Islet precursor cell (in vitro differentiated cells): ENCODE measurements at places on chromosomes 5 and 9.
A peak's percentile ranks its signal among the peaks of the same experiment; 100 is the strongest.

GRCh38 chr5:19608444-19609002 is 379.5 kb downstream of the CDH18 start:
- no peak for DNase-seq

- DNase-seq, result no peak
These were observed 3.4 kb upstream of the ESM1 start for GRCh38 chr5:54988817-54989216.

- DNase-seq, result no peak
These were observed 37.7 kb upstream of the STXBP1 start for GRCh38 chr9:127574072-127574993.

GRCh38 chr5:127875235-127876021 is 172.2 kb downstream of the CCDC192 start:
- DNase-seq, result peak; percentile 87

GRCh38 chr9:137128862-137129455 is 10.0 kb upstream of the GRIN1 start:
- no peak for DNase-seq

GRCh38 chr9:108994695-108995094 is 18.6 kb downstream of the CTNNAL1 start:
- DNase-seq, result no peak

DNA sequence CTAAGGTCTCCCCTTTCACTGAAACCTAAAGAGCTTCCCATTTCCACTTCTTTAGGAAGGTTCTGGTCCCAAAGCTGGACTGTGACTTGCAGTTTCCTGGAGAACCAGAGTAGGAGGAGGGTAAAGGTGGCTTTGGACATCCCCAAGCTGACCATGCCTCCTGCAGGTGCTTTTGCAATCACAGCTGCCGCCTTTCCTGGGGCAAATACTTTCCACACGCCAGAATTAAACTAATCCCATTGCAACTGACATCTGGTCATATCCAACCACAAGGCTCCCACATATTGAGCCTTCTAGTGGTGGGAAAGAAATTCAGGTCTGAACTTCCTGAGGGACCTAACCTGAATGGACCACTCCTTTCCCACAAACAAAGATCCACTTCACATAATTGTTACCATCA is 92.7 kb downstream of the NRG2 start:
- no peak for DNase-seq

GRCh38 chr5:177494346-177495195 is 2.8 kb downstream of the PDLIM7 start:
- DNase-seq, result peak; percentile 96

DNA sequence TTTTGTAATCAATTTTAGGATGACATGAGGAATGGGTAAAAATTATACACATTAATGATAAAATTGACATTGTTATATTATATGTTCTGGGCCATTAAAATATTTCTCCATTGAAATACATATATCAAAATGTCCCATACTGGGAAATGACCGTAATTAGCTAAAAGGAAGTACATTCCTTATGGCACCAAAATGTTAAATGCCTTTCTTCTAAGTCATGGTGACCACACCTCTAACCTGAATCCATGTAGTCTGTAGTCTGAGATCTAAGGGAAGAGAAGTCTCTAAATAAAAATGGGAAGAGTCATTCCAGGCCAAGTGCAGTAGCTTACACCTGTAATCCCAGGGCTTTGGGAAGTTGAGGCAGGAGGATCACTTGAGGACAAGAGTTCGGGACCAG is 10.0 kb upstream of the GDA start:
- no peak for DNase-seq

DNA sequence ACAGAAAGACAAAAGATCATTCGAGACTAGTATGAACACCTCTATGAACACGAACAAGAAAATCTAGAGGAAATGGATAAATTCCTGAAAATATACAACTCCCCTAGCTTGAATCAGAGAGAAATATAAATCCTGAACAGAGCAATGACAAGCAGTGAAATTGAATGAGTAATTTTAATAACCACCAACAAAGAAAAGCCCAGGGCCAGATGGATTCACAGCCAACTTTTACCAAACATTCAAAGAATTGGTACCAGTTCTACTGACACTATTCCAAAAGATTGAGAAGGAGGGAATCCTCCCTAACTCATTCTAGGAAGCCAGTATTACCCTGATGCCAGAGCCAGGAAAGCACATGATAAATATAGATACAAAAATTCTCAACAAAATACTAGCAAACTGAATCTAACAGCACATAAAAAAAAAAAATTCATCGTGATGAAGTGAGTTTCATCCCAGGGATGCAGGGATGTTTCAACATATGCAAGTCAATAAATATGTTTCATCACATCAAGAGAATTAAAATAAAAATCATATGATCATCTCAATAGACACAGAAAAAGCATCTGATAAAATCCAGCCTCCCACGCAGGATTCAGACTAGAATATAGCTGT is 25.2 kb upstream of the PTGER4 start:
- DNase-seq, result no peak

GRCh38 chr5:83889971-83890745 is 169.5 kb upstream of the HAPLN1 start:
- no peak for DNase-seq

GRCh38 chr9:94945197-94946144 is 219.0 kb downstream of the AOPEP start:
- peak; percentile 91 for DNase-seq

- peak; percentile 56 for DNase-seq
These were observed 6.8 kb upstream of the DENND4C start for GRCh38 chr9:19223724-19224123.

- DNase-seq, result no peak
These were observed 53.4 kb upstream of the POMT1 start for GRCh38 chr9:131449276-131449675.

- no peak for DNase-seq
These were observed 553.0 kb downstream of the CSNK1G3 start for GRCh38 chr5:124064956-124065355.

DNA sequence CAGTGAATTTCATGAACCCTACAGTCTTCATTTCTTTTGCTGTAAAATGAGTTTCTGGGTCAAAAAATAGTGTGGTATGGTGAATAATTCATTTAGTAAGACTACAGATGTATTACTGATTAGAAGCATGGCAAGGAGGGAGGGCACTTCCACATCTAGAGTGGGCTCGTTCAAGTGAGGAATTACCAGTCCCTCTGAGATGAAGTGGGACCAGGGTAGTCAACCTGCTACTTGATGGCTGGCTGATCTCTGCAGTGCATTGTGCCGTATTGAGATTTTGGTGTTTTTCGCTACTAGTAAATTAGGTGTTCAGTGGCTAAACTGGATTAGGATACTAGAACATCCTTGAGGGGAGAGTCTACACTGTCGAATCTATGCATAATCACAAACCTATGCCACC is 10.8 kb downstream of the CDC37L1 start:
- DNase-seq, result no peak
